ENCODE measurements at places on chromosomes 2 and 18.

DNA sequence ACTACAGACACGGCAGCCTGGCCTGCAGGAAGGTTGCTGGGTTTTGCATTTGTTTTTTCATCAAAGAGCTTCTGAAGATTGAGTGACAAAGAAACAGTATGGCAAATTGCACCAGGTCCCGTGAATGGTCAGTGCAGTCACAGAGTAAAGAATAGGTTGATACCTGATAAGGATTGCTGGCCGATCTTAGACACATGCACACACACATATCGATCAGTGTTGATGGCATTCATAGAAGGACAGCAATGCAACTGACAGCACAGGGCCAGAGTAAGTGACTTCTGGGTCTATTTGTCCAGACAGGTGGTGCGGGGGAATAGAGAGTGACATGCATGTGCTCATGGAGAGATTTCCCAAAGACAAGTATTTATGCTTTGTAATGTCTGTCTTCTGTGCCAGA is 42.8 kb downstream of the NRP2 start:
- no peak for DNase-seq

GRCh38 chr2:31341351-31341750 is 73.2 kb downstream of the XDH start:
- no peak for DNase-seq

DNA sequence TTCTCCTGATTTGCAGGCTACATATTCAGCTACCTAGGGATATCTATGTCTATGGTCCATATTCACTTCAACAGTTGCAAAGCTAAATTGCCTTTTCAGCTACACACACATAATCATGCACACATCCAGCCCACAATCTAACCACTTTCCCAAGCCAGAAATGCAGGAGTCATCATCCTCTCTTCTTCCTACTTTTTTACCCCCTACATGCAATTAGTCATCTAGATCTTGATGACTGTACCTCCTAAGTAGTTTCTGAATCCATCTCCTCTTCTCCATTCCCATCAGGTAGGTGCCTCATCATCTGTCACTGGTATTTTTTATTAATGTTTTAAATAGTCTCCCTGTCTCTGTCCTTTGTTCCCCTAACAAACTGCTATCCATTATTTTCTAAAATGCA is 23.7 kb upstream of the SPRED2 start:
- DNase-seq = no peak

GRCh38 chr2:86621280-86621943 is 2.3 kb downstream of the RNF103 start:
- DNase-seq = no peak

DNA sequence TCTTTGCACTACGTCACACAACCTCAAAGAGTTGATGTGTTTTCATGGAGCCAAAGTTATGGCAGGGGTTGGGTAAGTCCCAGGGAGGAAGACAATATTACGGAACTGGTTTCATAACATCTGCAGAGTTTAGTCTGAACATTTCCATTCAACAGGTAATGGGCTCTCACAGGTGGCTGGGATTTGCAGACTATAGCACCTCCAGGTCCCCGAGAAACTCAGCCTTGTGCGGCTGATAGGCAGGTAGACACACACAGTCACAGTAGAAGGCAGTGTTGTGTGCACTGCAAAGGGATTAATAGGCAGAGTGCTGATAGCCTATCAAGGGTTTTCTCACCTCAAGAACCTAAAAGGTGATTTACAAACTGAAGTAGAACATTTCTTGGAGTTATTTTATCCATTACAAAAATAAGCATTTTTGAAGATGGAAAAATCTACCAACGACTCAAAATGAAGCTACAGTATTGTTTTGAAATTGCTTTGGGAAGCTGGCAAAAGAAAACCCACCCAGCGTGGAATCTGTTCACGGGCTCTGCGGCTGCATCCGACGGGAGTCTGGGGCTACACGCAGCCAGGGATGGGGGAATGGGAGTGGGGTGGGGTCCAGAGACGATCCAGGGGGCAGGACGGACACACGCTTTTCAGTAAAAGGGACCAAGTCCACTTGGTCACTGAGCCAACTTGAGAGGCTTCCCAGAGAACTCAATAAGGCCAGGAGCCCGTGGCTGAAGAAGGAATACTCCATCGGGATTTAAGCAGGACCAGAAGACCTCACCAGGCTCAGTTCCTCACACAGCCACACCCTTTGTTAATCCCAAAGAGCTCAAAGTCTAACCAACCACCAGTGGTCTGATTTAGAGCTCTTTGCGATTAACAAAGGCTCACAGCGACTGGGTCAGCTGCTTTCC is 82.9 kb downstream of the CHRNA1 start:
- no peak for DNase-seq

DNA sequence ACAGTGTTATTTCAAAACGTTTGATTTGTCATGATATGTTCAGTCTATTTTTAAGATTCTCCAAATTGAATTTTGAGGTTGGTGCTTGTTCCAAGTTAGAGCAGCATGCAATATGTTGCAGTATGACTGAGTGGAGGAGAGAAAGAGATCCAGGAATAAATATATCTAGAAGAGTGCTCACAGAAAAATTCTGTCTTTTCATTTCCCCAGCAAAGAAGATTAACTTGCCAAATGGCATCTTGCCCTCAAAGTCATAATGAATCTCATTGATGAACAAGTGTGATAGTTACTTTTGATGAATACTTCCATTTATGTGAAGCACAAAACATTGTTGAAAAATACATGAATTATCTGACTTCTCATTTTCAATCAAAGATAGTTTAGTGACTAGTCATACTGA is 95.9 kb downstream of the KCNJ3 start:
- DNase-seq = no peak

DNA sequence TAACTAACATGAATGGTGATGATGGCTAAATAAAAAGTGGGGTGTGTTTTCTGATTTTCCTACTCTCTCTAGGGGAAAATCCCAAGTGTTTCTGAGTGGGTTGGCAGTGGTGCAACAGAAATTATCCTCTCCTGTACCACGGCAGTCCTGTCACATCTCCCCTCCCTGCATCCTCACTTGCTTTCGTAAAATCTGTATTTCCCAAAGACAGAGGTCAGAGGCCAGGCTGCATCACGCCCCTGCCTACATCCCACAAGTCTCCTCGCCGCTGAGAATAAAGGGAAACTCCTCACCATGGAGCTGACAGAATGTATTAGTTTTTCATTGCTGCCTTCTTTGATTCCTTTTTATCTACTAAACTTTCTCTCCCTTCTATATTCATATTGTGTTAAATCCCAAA is 13.1 kb downstream of the FBLN7 start:
- DNase-seq = peak; percentile 14

DNA sequence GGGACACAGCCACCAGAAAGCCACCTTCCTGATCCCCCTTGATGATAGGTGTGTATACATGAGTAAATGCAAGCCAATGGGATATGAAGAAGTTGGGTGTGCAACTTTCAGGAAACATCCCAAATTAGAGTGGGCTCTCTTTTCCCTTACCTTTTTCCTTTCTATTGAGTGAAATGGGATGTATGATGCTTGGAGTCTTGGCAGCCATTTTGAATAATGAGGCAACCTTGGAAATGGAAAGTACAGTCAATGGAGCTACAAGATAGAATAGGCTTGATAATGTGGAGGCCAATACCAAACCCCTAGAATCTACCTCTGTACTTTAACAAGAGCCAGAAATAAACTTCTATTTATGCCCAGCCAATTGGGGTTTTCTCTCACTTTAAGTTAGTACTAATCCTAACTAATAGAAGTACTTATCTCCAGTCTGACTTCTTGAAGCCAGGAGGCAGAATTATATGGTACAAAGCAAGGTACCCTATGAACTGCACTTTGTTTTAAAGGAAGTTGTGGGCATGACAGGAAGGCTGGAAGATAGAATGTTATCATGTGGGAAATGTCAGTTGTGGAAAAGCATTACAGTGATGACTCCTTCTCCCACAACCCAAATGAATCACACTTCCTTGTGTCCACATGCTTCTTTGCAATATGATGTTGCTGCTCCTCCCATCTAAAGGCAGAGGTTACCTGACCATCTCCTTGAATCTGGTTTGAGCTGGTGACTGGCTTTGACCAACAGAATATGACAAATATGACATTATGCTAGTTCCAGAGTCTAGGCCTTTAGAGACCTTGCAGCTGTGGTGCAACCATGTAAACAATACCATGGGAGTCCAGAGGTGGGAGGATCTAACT is 12.9 kb upstream of the NABP1 start:
- no peak for DNase-seq

- no peak for DNase-seq
Measured at GRCh38 chr18:77002496-77002895, 130.1 kb downstream of the MBP start.

GRCh38 chr2:185700883-185701282 is 37.7 kb upstream of the FSIP2 start:
- DNase-seq = no peak

DNA sequence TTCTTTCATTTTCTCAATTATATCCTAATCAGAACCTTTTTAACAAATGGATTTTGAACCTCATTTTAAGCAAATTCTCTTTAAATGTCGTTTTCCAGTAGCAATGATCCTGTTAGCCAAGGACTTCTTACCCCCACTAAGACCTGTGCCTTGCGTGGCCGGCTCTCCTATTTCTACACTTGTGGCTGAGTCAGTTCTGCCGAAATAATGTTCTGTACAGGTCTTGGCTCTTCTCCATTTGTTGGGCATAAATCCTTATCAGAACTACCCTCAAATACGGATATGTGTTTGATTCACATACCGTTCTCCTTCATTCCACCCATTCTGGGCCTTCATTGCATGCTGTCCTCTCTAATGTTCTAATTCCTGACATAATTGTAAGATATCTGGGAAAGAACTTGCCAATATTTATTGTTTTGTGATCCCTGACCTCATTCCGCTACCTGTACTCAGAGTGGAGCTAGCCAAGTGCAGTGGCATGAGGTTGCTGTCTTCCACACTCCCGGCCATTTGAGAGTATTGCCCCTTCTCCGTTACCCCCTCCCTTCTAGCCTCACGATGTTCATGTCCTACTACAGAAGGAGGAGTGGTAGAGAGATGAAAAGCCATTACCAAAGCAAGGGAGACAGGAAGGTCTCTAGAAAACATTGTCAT is 78.7 kb downstream of the MYOM1 start:
- no peak for DNase-seq

DNA sequence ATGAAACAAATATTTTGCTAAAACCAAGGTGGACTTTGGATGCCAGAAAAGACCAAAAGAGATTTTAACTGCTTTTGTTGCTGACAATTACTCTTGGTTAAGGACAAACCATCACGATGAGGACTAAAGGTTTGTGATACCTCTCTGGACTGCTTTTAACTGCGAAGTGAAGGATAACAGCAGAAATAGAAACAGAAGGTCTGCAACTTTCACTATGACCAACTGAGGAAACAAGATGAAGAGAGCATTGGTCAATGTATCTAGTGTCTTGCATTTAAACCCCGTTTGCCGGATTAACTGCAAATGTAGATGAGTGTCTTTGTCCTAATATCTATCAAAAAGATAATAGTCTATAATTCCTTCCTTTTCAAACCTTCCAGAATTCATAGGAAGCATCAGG is 541.7 kb downstream of the ERBB4 start:
- no peak for DNase-seq

DNA sequence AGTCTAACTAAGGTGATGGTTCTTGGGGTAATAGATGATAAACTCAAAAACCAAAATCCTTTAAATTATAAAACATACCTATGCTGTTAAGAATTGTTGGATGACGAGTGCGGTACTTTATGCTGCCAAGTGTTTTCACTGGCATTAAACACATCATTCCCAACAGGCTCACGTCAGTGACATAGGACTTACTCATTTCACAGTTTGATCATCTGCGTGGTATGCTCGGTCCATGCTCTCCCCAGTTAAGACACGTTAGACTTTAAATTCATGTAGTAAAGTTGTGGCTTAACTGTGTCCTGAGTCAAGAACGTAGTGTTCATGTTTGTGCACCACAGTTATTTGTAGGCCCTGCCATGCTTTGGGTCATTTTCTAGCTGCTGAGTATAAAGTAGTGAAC is 125.6 kb upstream of the MYT1L start:
- no peak for DNase-seq

DNA sequence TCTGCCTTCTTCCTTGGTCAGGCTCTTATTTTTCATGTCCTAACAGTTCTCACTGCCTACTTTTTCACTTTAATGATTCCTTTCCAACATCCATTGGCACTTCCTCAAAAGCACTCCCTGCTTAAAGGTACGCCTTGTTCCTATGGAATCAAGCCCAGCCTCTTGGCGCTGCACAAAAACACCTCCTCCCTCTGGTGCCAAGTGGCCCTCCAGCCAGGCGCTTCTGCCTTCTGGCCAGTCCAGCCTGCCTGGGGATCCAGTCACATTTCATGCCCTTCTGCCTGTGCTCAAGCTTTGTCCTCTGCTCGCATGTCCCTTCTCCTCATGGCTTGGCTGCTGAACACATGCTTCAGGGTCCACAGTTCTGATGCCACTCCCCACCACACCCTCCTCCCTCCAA is 6.3 kb downstream of the TPRKB start:
- no peak for DNase-seq

GRCh38 chr2:230184727-230185578 is 34.8 kb downstream of the SP110 start:
- DNase-seq = no peak

GRCh38 chr2:203806761-203807160 is 60.8 kb upstream of the CTLA4 start:
- DNase-seq = no peak

DNA sequence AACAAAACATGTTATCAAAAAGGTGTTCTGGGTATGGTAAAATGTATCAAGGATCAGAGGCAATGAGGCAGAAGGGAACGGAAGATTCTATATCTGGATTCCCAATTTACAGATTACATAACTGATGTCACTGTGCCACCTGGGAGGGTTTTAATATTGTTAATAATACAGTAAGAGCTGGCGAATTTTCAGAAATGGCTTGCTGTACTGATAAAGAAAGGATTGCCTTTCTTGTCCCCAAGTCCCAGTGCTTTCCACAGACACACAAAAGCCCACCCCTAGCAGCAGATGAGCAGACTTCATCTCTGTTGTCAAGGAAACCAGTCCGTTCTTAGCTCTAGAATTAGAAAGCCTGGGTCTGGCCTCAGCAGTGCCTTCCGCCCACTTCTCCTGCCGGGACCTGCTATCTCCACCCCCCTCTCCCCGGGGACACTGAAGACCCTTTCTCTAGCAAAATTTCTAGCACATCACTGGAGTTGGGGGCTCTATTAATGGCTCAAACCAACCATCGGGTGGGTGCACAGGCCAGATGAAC is 34.3 kb downstream of the ADD2 start:
- no peak for DNase-seq

DNA sequence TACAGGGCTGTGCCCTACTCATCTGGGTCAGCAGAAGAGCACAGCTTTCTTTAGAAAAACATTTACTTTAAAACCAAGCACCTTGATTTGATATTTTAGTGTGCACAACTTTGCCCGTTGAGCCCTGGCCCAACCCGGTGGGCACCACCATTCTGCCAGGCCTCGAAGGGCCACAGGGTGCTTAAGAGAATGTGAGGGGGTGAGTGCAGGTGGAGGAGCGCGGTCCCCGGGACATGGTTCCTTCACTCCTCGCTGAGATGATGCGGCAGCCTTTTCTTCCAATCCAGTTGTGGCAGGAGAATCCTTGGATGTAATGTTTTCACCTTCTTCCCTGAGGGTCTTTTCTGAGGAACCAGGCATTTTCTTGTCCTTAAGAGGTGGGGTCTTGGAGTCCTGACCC is 119.0 kb downstream of the RPIA start:
- no peak for DNase-seq

All from coronary artery (tissue), 2 donors.